Activated CD4-positive, CD25-positive, alpha-beta regulatory T cell (primary cell): ENCODE measurements at places on chromosomes 7 and 10.

DNA sequence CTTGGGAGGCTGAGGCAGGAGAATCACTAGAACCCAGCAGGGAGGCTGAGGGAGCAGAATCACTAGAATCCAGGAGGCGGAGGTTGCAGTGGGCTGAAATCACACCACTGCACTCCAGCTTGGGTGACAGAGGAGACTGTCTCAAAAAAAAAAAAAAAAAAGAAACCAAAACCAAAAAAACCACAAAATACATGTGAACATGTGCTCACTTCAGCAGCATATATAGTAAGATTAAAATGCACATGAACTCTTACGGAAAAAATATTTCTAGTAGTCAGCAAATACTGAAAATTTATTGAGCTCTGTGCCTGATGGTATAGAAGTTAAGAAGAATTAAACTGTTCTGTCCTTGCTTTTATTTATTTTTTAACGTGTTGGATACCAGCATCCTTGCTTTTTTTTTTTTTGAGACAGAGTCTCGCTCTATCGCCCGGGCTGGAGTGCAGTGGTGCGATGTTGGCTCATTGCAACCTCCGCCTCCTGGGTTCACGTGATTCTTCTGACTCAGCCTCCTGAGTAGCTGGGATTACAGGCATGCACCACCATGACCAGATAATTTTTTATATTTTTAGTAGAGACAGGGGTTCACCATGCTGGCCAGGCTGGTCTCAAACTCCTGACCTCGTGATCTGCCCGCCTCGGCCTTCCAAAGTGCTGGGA is 9.6 kb upstream of the ZNF487 start:
- no peak for DNase-seq

GRCh38 chr10:70672165-70673042 is at the start of gene ADAMTS14:
Gene ADAMTS14, plus strand, starts transcription at chr10:70672506. Its CDS starts 297 bp downstream, at chr10:70672803.
- no peak for DNase-seq

DNA sequence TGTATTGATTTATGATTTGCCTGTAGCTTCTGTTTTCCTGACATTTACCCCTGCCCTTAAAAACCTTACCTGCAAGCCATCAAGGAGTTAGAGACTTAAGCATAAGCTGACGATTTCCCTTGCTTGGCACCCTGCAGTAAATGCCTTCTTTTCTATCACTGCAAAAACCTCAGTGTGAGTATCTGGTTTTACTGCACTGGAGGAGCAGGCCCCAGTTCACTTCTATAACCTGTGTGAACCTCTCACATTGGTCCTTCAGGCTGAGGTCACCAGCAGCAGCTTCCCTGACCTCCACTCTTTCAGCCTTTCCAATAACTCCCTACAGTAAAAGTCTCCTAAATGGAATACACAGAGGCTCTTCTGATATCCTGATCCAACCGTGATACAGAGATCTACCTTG is 30.5 kb downstream of the NUP42 start:
- no peak for DNase-seq

DNA sequence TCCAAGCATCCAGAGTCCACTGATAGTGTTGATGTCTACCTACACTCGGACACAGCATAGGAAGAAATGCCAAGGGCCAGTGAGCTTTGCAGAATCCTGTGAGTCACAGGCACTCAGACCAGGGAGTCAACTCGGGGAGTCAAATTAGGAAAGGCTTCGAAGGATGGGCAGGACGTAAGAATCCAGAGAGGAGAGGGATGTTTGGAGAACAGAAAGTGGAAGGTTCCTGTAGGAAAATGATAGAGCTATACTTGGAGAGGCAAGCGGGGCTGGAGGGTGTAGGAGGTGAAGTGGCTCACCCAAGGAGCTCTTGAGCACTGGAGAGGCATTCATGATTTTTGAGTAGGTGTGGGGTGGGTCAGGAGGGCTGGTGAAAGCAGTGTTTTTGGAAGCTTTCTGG is 3.0 kb downstream of the ZYX start:
- DNase-seq, result no peak

DNA sequence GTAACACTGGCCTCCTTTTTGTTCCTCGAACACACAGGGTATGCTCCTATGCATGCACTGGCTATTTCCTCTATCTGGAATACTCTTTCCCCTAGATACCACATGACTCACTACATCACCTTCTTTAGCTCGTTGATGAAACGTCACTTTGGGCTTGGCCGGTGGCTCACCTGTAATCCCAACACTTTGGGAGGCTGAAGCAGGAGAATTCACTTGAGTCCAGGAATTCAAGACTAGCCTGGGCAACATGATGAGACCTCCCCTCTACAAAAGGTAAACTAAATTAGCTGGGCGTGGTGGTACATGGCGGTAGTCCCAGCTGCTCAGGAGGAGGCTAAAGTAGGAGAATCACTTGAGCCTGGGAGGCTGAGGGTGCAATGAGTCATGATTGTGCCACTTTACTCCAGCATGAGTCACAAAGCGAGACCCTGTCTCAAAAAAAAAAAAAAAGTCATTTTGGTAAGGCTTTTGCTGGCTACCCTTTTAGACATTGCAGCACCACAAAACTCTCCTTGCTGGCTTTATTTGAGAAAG is 14.5 kb downstream of the ANKIB1 start:
- no peak for DNase-seq

DNA sequence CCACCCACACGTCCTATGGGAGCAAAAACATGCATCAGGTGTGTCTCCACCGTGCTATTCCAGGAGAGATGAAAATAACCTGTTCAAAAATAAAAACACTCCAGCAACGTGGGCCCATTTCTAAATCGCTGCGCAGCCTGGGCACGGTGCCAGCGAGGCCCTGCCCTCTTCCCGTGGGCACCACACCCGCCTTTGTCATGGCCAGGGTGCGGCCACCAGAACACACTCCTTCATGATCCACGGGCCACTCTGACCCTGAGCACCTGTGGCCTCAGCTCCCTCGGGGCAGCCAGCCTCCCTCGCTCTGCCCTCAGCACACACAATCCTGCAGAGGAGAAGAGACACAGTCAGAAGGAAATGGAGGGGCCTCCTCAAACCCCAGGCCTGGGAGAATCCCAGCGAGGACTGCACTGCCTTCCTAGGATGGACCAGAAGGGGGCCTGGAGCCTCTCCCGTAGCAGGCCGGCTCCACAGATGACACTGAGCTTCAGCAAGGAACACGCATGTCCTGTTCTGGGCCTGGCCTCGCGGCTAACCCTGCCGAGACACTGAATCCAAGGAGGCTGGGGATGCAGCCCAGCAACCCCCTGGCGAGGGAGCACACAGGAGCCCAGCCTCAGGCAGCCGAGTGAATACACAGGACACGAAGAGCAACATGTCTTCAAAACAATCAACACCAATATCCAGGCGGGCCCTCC is 169.0 kb downstream of the MAD1L1 start:
- no peak for DNase-seq

GRCh38 chr7:5396999-5397663 is 26.5 kb downstream of the TNRC18 start:
- peak; percentile 91 for DNase-seq

DNA sequence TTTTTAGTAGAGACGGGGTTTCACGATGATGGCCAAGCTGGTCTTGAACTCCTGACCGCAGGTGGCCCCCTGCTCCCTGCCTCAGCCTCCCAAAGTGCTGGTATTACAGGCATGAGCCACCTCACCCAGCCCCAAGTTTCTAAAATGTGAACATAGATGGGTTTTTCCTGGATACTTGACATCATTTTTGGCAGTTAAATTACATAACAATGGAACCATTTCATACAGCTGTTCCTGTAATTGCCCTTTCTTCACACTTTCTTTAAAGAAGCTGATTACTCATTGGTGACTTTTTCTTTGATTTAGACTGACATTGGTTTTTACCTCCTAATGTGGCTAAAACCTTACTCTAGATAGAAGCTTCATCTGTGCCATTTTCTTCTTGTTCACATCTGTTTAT is 5.9 kb downstream of the ZKSCAN1 start:
- DNase-seq, result no peak

DNA sequence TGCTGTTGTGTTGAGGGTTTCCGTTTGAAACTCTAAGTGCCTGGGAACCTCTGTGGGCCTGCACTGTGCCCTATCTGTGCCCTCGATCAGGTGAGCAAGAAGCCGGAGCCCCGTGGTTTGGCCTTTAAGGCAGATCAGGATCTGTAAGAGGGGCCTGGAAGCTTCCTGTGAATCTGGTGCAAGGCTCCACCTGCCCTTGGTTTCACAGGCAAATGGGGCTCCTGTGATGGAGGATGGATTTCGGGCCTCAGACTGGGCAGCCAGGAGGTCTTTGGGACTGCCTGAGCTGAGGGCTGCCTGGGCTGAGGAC is 21.6 kb downstream of the SCART1 start:
- no peak for DNase-seq

DNA sequence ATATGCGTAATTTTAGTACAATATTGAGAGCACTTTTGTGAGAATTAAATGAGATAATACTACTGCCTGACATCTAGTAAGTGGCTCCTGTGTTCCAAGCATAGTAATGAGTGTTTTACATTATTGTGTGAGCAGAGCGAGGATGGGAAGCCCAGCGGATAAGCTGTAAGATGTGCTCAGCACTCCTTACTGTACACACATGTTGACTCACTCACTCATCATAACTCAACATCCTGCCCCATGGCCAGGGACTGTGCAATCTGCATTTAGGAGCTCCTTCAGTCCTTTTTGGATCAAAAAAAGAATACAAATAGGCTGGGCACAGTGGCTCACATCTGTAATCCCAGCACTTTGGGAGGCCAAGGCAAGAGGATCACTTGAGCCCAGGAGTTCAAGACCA is 72.9 kb upstream of the NEBL start:
- no peak for DNase-seq

GRCh38 chr7:5625938-5626337 is 155.5 kb downstream of the RNF216 start:
- DNase-seq, result no peak
